NCI-H526 treated with DMSO at 0.1 percent for 48 hours (cell line): ENCODE measurements at places on chromosomes 16 and 17.
A peak's percentile ranks its signal among the peaks of the same experiment; 100 is the strongest.

GRCh38 chr17:40883626-40884334, 1.3 kb downstream of the KRT20 start:
- DNase-seq = no peak

- DNase-seq = no peak
These were observed 98.7 kb downstream of the C16orf95 start for GRCh38 chr16:87218281-87219055.

GRCh38 chr17:45372325-45372869, 55.6 kb upstream of the MAP3K14 start:
- DNase-seq = no peak

- DNase-seq = no peak
These were observed 12.0 kb downstream of the SLC35B1 start for GRCh38 chr17:49695698-49696232.

GRCh38 chr16:3027983-3028715, 4.3 kb downstream of the THOC6 start:
- peak; percentile 27 for DNase-seq

- no peak for DNase-seq
These were observed 1.5 kb downstream of the PLA2G15 start for GRCh38 chr16:68246666-68247065.

DNA sequence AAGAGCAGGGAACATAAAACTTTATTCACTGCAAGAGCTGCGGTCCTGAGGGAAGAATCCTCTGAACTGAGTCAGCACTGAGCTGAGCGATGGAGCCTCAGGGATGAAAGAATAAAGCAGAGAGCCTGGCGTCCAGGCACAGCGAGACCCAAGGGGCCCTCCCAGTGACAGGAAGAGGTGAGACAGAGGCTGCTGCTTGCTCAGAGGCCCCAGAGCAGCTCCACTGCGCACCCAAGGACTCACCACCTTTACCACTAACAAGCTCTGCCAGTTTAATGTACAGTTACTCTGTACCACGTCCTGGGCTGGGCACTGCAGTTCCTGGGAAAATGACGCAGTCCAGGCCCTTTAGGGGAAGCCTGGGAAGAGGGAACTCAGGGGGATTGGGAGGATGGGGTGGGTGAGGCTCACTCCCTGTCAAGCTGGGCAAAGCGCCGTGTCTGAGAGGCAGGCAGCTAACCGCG, 5.6 kb downstream of the GFAP start:
- no peak for DNase-seq

GRCh38 chr16:69501956-69502745, 63.6 kb upstream of the NFAT5 start:
- DNase-seq = no peak
